Stimulated activated CD8-positive, alpha-beta memory T cell treated with anti-CD3 and anti-CD28 coated beads, Interleukin-15, amount 100 ng/mL, for 24 hours (primary cell): ENCODE measurements at places on chromosomes 6 and 20.

- no peak for DNase-seq
These were observed 60.9 kb downstream of the SAMD3 start for GRCh38 chr6:130161683-130162404.

DNA sequence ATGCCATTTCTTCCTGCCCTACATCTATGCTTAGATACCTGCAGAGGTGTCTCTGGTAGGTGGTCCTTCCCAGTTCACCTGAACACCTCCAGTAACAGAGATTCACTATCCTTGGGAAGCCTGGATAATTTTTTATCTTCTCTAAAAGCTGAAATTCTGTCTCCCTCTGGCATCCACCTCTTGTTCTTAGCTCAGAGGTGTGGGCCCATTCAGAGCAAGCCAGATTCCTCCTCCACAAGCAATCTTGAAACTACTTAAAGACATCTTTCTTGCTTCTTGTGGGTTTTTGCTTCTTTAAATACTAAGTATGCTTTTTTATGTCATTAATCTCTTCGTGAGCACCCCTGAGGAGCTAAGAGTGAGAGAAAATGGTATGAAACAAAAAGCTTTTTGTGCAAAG lies 10.4 kb upstream of the SNRPB2 start:
- no peak for DNase-seq

DNA sequence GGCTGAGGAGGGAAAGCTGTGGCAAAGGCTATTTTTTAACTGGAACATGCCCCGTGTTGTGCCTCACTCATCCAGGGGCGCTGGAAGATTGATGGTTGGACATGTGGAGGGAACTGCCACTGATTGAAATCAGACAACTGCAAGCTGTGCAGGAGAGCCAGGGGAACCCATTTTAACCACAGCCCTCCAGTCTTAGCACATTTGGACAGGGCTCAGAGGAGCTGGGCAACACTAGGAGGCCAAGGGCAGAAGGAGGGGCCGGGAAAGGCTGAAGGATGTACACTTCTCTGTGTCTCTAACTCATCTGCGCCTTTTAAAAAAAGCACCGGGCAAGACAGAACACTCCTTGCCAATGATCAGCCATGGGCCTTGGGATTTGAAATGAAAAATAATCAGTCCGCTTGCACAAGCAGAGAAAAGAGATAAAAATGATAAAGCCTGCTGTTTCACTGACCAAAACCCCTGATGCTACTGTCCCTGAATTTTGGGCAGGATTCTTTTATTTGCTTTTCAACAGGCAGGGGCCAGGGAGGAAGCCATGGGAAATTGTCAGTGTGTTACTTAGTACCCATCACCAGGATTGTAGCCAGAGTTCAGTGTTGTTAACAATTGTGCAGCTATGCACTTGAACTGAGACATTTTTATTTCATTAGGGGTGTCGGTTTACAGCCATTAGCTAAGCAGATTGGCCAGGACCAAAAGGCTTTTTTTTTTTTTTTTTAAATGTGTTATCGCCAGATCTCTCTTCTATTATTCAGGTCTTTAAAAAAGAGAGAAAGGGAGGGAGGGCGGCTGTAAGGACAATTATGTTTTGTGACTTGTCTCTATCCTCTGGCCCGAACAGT lies 109.3 kb upstream of the EYA4 start:
- no peak for DNase-seq

GRCh38 chr6:93420163-93420795 lies 920 bp upstream of the EPHA7 start:
- no peak for DNase-seq

DNA sequence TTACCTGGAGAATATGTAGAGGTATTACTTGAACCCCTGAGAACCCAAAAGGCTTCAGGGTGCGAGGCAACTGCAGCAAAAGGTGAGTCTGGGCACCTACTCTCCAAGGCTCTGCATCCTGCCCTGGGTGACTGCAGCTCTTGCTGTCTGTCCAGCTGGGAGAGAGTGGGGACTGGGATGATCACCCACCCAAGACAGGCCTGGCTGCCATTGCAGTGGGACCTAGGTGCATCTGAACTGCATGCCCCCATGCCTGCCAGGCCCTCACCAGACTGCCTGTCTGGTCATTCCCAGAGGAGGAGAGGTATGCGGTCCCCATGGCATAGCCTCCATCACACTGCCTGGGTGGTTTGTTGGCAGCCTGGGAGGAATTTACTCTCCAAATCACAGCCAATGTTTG lies 563.9 kb downstream of the TFAP2A start:
- no peak for DNase-seq

DNA sequence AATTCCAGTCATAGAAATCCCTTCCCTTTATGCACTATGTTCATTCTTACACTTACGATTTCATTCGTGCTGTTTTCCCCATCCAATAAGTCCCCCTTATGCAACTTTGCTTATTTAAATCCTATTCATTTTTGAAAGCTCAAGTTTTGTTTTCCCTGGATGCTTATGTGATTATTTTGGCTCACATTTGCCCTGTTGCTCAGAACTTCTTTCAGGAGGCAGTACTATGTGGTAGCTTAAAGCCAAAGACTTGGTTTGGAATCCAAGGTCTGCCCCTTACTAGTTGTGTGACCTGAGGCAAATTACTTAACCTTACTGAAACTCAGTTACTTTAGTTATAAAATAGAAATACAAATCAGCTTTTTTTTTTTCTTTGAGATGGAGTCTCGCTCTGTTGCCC lies 59.6 kb downstream of the MOXD1 start:
- no peak for DNase-seq

DNA sequence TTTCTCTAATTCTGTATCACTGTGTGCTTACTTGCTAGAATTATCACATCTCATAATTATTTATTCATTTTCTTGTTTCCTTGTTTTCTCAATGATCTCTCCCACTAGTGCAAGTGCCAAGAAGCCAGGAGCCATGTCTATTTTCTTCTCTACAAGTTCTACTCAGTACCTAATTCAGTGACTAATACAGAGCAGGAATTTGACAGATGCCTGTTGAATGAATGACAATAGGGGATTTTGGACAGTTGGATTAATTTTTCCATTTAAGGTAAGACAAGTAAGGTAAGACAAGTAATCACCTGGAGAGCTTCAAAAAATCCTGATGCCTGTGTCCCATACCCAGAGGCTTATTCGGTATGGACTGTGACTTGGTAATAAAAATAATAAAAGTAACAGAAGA lies 81.0 kb downstream of the EDN1 start:
- no peak for DNase-seq

GRCh38 chr6:117974914-117975627 lies 68.0 kb downstream of the SLC35F1 start:
- DNase-seq, result no peak

GRCh38 chr6:143949535-143949934 lies 58.5 kb downstream of the PLAGL1 start:
- no peak for DNase-seq

- no peak for DNase-seq
These were observed 802 bp downstream of the PEX7 start for GRCh38 chr6:136823128-136823660.

GRCh38 chr6:33621711-33622388 lies 728 bp downstream of the ITPR3 start:
- no peak for DNase-seq

- no peak for DNase-seq
These were observed 20.0 kb upstream of the IL22RA2 start for GRCh38 chr6:137193256-137194070.

GRCh38 chr6:169648617-169649016 lies 53.2 kb downstream of the WDR27 start:
- DNase-seq, result no peak

GRCh38 chr20:17377231-17377630 lies 150.4 kb downstream of the PCSK2 start:
- DNase-seq, result no peak

DNA sequence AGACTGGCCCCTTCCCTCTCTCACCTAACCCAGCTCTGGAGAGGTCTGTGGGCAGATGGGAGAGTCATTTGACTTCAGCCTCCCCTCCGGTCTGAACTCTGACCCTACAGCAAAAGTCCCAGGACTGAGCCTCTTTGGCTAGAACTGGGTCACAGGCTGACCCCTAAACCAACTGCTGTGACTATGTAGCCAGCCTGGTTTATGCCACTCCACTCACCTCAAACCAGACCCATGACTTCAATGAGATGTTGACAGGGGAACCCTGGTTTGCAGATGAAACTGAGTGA lies 864 bp upstream of the OSBPL2 start:
- DNase-seq, result no peak

DNA sequence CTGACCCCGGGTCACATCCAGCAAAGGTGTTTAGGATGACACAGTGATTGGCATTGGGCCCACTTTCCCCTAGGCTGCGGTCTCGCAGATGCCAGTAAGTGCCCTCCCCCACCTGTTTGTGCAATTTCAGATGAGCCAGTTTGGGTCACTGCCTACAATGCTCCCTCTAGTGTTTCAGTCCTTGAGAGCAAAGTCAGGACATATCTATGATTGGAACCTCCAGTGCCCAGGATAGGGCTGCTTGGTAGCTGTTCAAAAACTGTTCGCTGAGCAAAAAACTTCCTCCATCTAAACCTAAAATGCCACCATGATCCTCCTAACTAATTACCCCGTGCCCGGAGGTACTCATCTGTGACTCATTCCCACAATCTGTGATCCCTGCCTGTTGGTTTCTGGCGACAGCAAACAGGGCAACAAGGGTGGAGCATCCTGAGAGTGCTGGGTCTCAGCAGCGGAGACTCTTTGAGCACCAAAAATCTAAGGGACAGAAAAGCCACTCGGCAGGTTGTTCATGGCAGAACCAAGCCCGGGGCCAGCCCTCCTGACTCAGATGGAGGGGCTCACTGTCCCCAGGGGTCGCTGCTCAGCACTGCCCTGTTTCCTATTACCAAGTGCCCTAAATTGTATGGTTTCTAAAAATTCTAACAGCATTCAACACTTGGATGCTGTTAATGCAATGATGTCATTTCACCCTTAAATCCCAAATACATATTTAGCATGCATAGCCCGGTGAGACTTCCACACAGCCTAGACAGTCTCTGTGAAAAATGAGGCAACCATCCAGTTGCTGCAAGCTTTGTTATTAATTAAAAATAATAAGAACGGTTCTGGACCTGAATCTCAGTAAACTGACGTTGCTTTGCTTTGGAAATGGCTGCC lies 5.0 kb downstream of the VSX1 start:
- DNase-seq, result no peak

- DNase-seq, result no peak
These were observed 796.7 kb downstream of the QKI start for GRCh38 chr6:164211254-164211653.
